ENCODE measurements at places on chromosomes 5 and 9.

- DNase-seq = no peak
These were observed 89.9 kb upstream of the FBN2 start for GRCh38 chr5:128627939-128628338.

GRCh38 chr9:96163161-96163560, 138.8 kb downstream of the HSD17B3 start:
- no peak for DNase-seq

GRCh38 chr9:38232895-38233294, 159.6 kb upstream of the ALDH1B1 start:
- DNase-seq = no peak

DNA sequence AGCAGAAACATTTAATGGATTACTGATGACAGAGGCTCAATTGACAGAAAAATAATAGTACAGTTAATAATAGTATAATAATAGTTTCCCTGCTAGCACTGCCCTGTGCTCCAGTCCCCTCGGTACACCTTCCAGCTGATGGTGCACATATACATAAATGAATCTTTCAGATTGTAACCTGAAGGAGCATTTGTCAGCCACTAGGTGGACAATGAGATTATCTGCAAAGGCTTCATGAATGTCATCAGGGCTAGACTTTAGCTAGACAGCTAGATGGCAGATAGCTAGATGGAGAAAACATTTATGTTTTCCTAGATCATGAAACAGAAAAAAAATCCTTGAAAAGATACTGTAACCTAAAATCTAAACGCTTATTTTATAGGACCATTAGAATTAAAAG, 304.4 kb upstream of the SMC2 start:
- no peak for DNase-seq

GRCh38 chr5:531101-531748, 7.0 kb upstream of the SLC9A3 start:
- no peak for DNase-seq

- DNase-seq = peak; percentile 30
These were observed 9.4 kb upstream of the DELE1 start for GRCh38 chr5:141914199-141914743.

- no peak for DNase-seq
These were observed 14.6 kb downstream of the TEX53 start for GRCh38 chr9:114643001-114643400.

DNA sequence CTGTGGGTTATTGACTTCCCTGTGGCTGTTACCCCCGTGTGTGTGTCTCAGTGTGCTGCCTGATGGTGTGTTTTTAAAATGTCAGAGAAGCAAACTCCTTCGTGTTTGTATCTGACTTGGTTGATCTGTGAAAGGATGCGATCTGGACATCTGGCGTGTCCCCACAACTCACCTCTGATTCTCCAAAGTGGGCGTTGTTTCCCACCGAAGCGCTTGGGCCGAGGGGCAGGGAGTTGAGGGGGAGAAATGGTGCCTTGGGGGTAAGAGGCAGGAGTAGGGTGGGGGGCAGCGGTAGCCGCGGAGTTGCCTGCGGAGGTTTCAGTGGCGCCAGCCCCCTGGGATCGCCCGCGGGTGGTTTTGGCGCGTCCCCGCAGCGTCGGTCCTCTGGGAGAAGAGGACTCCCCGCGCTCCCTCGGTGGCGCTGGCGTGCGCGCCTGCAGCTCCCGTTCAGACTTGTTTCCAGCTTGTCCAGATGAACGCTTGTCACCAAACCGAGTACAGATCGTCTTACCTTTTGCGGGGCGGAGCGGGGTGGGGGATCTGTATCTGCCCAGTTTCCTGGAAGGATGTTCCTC, 1.1 kb downstream of the MAST4 start:
- no peak for DNase-seq

- no peak for DNase-seq
These were observed 39.0 kb upstream of the AOPEP start for GRCh38 chr9:94687451-94687850.

GRCh38 chr9:116494815-116495634, 192.1 kb upstream of the TRIM32 start:
- DNase-seq = peak; percentile 16

DNA sequence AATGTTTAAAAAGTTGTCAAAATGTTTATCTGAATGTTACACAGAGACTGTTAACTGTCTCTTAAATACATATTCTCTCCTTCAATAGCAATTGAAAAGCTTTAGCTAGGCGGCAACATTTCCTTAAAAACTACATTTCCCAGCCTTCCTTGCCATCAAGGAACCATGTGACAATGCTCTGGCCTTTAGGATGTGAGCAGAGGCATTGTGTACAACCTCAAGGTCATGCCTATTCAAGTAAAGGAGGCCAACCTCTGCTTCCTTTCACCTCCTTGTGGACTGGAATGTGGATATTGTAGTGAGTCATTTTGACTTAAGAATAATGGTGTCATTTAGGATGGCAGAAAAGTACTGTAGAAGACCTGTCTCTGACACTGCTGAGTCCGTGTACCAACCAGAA, 23.7 kb upstream of the MROH2B start:
- no peak for DNase-seq

- DNase-seq = no peak
These were observed 35.2 kb upstream of the IRX4 start for GRCh38 chr5:1917830-1918487.

DNA sequence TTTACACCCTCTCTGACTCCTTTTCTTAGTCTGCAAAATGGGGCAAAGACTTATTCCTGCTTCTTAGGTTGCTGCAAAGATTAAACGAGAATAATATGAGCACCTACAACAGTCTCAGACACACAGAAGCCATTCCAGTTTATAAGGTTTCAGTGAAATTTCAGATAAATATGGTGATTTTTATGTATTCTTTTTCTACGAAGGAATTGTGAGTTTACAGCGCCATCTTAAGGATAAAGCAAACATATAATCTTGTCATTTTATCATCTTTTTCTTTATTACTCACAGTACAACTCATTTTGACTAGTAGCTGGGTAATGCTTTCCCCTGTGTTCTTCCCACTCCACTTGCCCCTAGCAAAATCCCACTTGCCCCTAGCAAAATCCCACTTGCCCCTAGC, 29.2 kb upstream of the SMC5 start:
- no peak for DNase-seq

- DNase-seq = no peak
These were observed 46.9 kb upstream of the RGS7BP start for GRCh38 chr5:64458948-64459347.

DNA sequence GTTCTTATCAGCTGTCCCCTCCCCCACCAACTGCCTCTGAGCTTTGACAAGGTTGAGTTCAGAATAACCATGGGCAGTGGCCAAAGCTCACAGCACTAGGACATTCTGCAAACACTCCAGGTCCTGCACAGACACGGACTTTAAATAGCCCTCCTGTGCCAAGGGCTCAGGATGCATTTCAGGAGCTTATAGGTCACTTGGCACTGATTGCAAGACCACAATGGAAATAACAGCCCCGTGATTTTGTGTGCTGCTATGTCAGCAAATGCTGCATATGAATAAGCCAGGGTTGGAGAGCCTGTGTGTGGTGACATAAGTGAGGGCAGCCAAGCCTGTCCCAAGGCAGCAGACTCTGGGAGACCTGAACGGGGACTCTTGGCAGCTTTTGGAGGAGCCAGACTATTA, 150.7 kb downstream of the DMRT2 start:
- no peak for DNase-seq

DNA sequence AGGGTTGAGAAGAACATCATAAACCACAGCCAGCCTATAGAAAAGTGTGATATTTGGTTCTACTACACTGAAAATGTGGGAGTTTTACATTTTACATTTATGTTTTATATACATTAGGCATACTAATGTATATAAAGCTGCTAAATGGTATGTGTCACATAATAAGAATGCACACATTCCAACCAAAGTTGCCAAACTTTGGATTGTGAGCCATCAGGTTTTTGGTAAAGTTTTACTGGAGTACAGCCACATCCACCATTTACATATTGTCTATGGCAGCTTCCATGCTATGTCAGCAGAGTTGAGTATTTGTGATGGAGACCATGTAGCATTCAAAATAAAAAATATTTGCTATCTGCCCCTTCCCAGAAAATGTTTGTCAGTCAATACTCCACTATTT, 23.1 kb upstream of the TARS1 start:
- DNase-seq = no peak

GRCh38 chr9:69176471-69177171, 2.5 kb downstream of the TJP2 start:
- no peak for DNase-seq

DNA sequence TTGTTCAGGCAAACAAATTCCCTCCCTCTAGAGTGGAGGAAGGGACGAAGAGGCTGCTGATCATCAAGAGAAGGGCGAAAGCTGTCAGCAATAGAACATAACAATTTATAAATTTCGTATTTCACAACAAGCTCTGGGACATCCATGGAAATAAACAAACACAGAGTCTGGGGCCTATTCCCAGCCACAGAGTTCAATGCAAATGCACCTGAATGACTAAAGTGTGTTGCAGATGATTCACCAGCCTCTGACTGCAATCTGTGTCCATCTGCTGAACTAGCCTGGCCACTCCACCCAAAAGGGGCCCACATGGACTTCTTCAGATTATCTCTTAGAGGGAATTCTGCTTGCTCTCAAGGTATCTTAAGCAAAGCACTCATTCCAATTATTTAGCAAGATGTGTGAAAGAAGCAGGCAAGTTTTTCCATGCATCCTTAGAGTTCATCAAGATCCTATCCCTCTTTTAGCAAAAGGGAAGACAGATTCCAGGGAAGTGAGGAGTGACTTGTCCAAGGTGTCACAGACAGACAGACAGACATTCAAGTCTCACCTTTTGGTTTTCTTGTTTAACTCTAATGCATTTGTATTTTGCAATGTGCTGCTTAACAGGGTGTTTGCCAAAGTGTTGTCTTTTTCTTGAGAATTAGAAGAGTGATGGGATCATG, 307.8 kb upstream of the PAPPA start:
- no peak for DNase-seq

GRCh38 chr5:111741278-111741677, 15.7 kb downstream of the NREP start:
- no peak for DNase-seq

- no peak for DNase-seq
These were observed 228.1 kb upstream of the MEF2C start for GRCh38 chr5:89110916-89111646.

GRCh38 chr5:181205761-181206649, 1.0 kb upstream of the TRIM7 start:
- peak; percentile 39 for DNase-seq

DNA sequence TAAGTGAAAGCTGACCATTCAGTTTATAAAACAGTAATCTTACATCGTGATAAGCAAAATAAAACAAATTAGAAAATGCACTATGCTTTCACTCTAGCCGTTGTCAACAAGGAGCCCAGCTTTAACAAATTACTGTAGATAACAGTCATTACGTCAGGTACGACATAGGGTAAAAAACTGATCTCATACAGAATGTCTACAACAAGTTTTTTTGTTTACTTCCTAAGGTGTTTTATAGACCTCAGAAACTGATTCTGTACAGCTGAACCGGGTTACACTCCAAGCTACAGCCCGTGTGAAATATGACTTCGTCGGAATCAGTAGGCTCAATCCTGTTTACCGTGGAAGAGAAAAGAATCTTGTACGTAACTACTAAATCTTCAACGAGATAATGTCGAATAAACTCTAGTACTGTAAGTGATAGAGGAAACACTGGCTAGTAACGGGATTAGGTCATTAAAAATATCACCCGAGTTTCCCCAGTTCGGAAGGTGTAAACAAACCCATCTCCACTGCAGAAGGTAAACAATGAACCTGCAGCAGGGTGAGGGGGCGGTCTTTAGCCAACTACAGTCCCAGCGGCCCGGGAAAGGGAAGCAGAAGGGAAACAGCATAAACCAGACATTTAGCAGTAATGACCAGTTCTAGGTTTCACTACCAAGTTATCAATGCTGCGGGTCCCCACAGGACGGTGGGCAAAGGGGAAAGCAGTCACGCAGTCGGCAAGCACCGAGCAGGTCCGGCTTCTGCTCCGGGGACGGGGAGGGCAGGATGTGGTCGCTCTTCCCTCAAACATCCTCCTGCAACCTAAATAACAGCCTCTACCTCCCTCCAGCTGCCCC, 1.1 kb downstream of the RICTOR start:
- peak; percentile 31 for DNase-seq

Data from stimulated activated CD4-positive, alpha-beta T cell treated with anti-CD3 and anti-CD28 coated beads, Interleukin-4, amount 100 ng/mL, for 1 hour (primary cell).